ENCODE measurements at places on chromosomes 2 and 18.

DNA sequence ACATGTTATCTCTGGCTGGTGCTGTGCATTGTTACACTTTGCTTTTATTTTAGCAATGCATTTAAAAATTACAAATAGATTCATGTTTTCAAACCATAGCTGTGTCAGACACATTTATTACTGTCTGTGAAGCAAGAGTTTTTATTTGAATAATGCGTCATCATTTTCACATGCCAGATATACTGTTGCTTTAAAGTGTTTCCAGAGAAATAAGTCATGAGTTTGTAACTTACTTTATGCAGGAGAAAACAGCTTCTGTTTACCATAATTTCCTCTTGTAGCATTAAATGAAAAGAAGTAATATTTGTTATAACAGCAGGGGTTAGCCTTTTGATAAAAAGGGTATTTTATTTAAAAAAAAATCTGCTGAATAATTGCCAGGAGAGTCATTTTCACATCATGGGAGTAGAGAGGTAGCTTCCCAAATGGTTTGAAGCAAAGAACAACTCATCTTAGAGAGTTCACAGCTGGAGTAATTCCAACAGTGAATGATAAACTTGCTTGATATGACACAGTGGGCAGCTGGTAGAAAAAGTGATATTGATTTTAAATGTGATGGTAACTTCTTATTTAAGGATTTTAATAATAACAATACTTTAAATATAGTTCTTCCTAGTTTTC lies 1274.5 kb upstream of the CRIM1 start:
- DNase-seq, result no peak

- DNase-seq, result no peak
Measured at GRCh38 chr18:10322004-10322403, 132.4 kb upstream of the APCDD1 start.

- DNase-seq, result no peak
Measured at GRCh38 chr2:64637931-64638330, 15.8 kb downstream of the SERTAD2 start.

GRCh38 chr2:59588286-59588685 lies 965.2 kb downstream of the BCL11A start:
- no peak for DNase-seq

DNA sequence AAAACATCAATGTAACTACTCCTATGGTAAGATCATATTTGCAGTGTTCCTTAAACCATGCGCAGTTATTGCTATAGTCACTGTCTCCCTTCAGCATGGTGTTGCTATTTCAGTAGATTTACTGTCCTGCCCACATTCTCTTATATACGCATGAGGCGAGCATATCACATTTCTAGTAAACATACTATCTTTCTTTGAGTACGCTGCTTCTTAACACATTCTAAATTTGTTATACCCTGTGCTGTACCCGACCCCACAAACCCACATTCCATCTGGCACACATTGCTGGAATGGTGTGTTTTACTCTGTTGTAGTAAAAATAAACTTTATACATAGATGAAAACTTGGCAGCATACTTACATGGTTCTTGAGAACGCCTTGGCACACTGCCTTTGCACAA lies 163.3 kb downstream of the QPCT start:
- DNase-seq, result no peak

DNA sequence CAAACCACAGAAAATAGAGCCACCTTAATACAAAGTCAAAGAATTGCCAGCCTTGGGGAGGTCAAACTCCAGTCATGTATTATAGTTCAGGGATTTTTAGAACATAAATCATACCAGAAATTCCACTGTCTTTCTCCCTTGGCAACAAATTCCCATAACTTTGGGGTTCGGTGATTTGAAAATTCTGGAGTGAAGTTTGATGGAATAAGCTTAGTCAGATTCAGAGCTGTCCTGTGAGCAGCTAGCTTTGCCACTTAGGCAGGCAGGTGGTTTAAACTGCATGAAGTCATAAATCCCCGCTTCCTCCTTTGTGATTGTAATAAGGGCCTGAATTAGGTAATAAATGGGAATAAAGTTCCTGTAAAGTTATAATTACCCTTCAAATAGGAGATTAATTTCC lies 457.0 kb upstream of the HNMT start:
- no peak for DNase-seq

GRCh38 chr2:223758131-223758840 lies 79.1 kb downstream of the AP1S3 start:
- no peak for DNase-seq

- DNase-seq, result no peak
Measured at GRCh38 chr18:10319914-10320600, 134.4 kb upstream of the APCDD1 start.

- DNase-seq, result no peak
Measured at GRCh38 chr18:9418047-9418690, 57.1 kb upstream of the RALBP1 start.

GRCh38 chr2:180759631-180760030 lies 220.8 kb upstream of the UBE2E3 start:
- no peak for DNase-seq

DNA sequence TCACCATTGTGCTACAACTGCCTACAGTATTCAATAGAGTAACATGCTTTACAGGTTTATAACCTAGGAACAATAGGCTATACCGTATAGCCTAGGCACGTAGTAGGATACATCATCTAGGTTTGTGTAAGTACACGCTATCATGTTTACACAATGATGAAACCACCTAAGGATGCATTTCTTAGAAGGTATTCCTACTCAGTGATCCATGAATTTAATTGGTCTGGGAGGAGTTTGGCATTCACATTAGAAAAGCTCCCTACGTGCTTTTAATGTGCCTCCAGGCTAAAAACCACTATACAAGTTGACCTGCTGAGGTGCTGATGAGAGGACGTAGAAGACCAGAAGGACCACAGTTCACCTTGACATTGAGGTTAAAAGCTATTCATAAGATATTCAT lies 154.5 kb upstream of the LRRTM1 start:
- no peak for DNase-seq

DNA sequence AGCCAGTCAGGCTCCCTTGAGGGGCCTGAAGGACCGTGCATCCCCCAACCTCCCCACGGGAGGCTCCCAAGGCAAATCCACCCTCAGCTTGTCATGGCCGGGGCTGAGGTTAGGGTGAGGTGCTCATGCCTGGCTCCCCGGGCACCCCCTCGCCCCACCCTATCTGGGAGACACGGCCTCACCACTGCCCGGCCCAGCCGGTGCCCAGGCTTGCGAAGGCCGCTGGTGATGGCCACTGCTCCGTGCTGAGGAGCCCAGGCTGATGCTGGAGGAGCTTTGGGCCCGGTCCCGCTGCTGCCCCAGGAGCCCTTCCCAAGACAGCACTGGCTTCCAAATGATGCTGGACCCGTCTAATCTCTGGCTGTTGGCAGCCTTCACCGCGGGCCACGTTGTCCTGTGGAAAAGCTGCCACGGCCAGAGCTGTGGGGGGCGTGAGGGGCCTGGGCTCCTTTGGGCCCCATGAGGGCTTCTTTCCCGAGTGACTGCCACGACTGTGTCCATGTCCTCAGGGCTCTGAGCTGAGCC lies 135.7 kb upstream of the CTDP1 start:
- DNase-seq, result no peak

GRCh38 chr2:120289221-120289906 lies 36.7 kb downstream of the RALB start:
- no peak for DNase-seq

- DNase-seq, result no peak
Measured at GRCh38 chr2:201441409-201441808, 9.8 kb downstream of the TRAK2 start.

- DNase-seq, result no peak
Measured at GRCh38 chr2:64819774-64820688, 166.3 kb upstream of the SERTAD2 start.

- no peak for DNase-seq
Measured at GRCh38 chr2:28565720-28566295, 69.9 kb downstream of the PLB1 start.

GRCh38 chr2:224532441-224532840 lies 52.7 kb downstream of the CUL3 start:
- no peak for DNase-seq

DNA sequence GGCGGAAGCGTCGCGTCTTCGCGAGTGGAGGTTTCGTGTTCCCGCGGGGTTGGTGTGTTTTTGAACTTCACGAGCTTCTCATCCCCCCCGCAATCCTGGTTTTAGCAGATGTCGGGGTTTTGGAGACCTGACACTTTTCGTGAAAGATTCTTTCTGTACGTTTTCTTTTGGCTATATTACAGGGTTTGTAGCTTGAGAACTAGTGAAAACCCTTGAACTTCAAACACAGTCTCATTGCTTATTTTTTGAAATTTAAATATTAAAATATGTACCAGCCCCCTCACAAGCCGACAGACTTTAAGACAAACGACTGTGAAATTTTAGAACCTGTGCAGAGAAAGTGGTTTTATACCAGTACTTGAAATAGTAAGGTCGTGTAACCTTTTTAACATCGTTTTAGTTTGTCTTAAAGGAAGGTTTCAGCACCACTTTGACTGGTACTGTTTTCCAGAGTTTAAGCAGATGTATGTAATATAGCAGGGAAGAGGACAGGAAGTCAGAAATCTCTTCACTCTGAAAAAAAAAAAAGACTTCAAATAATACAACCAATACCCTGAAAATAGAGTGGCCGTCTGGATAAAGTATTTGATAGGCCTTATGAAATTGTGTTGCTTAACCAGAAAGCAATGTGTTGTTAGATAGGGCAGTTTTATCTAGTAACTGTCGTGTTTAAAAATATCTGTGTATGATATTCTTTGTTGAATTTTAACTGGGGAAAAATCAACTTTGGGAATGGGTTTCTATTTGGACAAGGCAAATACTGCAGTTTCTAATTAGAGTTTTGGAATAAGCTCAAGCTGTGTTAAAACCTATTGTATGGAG lies 1.4 kb downstream of the SPATS2L start:
- no peak for DNase-seq

- peak; percentile 39 for DNase-seq
Measured at GRCh38 chr18:31487246-31488015, 10.5 kb upstream of the DSG2 start.

GRCh38 chr2:147368306-147368705 lies 476.5 kb upstream of the ACVR2A start:
- no peak for DNase-seq

- DNase-seq, result no peak
Measured at GRCh38 chr2:68094111-68094510, 31.3 kb upstream of the C1D start.

GRCh38 chr18:53941601-53942338 lies 282.7 kb downstream of the MBD2 start:
- DNase-seq, result no peak

- DNase-seq, result no peak
Measured at GRCh38 chr2:111669928-111670695, 213.9 kb downstream of the ANAPC1 start.

DNA sequence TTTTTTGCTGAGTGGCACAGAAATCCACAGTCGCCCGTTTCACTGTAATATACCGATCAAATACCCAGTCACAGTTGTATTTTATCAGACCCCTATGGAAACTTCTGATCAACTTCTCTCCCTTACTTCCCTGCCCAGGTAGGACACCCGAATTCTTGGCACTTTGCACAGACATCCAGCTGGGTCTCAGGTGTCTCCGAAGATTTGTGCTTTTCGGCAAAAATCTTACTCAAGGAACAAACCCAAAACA lies 596 bp downstream of the MREG start:
- peak; percentile 13 for DNase-seq

DNA sequence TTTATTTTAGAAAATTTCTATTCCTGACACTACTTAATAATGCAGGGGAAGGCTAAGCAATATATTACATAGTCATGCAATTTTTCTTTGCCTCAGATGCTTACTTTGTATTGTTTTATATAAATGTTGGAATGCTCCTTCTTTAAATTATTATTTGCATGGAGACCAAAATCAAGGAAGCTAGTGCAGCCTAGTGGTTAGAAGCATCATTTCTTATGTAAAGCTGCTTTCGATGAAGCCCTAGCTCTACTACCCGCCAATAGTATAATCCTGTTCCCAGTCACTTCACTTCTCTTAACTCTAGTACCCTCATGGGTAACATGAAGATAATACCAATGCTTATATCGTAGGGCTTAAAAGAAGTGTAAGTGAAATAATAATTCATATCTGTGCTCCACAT lies 198.9 kb downstream of the LRATD1 start:
- DNase-seq, result no peak

DNA sequence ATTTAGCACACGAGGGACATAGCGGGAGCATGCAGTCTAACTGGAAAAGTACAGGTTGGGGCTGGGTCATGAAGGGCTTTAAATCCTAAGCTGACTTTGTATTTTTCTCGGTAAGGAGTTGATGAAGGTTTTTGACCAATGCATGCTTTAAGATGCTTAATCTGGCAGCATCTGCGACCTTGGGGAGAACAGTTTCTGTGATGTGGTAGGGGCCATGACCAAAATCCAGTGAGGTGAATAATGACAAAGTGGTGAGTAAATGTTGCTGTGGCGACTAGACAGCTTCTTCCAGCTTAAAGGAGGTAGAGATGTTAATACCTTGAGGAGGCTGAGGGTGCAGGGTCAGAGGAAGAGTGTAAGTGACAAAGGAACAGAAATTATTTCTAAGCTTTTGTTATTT lies 174.6 kb upstream of the ALPP start:
- DNase-seq, result no peak

- DNase-seq, result peak; percentile 81
Measured at GRCh38 chr2:219571311-219572236, at the start of gene OBSL1. TSS of gene OBSL1 (minus strand) at chr2:219571539. CDS start at chr2:219571232, 307 bp downstream.

DNA sequence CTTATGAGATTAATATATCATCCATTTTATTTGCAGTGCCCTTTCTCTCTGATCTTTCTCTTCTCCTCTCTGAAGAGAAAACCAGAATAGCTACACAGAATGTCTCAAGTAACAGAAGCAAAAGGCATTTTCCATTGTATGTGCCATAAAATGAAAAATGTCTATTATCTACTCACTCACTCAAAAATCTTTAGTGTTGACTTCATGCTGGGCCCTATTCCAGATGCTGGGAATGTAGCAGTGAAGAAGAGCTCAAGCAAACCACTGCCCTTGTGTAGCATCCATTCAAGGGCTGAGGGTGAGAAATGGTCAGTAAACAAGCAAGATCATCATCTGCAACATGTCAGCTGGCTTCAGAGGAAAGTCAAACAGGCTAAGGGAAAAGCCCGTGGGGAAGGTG lies 427.7 kb downstream of the METTL4 start:
- DNase-seq, result no peak

- no peak for DNase-seq
Measured at GRCh38 chr2:3009005-3009404, 368.6 kb downstream of the EIPR1 start.

DNA sequence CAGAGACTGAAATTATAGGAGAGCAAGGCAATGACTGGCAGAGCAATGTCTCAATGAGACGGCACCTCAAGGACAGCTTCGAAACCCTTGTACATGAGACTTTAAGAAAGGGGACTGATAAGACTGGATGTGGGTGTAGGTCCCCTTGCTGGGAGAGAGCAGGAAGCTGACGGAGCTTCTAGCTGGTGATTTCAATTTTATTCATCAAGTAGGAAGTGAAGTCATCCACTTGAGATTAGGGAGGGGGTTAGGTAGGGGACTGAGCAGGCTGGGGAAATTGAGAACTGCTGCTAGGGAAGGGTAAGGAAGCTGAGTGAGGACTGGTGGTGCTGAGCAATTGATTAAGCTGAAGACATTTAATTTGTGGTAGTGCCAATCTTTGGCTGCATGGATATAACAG lies 99.5 kb upstream of the ITGB6 start:
- DNase-seq, result no peak
